ENCODE measurements at places on chromosomes 12 and 14. TPM values are rescaled to one million over a fixed set of nuclear protein-coding genes. Genes with fewer than 3 reads are reported as not detected.

The FAM181A gene
- total RNA-seq: not detected

The TPPP2 gene
- total RNA-seq: not detected

GRCh38 chr14:93368996-93369712 is 22.2 kb downstream of the COX8C start:
- no peak for DNase-seq
- H3K4me1 ChIP-seq: no peaks in the 10 kb centered on the region
- peaks cover 8% of the 10 kb centered on the region for H3K27me3 ChIP-seq

- H3K36me3 ChIP-seq: peaks cover 35% of the 10 kb centered on the region
- H3K27ac ChIP-seq: no peak overlapping the region
- peaks cover 5% of the 10 kb centered on the region for H3K4me1 ChIP-seq
- no peaks in the 10 kb centered on the region for H3K27me3 ChIP-seq
- no peak overlapping the region for H3K4me3 ChIP-seq
Observed at GRCh38 chr12:15897433-15897832, 13.7 kb upstream of the DERA start.

DNA sequence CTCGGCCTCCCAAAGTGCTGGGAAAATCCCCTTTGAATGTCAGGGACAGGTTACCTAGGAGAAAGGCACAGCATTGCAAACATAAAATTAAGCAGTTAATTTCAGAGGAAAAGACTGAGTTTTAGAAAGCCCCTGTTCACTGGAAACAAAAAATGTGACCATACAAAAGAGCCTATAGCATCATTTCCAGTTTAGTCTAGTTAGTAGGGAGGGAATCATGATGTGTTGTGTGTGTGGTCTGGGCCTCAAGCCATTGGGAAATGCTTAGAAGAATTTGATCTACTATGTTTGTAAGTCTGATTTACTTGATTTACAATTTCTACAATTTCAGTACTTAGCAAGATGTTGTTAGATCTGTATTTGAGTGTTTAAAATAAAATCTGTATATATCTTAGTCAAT is 47.1 kb upstream of the RERG start:
- DNase-seq: no peak
- no peaks in the 10 kb centered on the region for H3K27me3 ChIP-seq
- H3K27ac ChIP-seq: no peak overlapping the region
- no peak overlapping the region for H3K4me3 ChIP-seq
- H3K4me1 ChIP-seq: peaks cover 2% of the 10 kb centered on the region
- no peaks in the 10 kb centered on the region for H3K36me3 ChIP-seq
